A673 (cell line): ENCODE measurements at places on chromosomes 7 and 10. TPM values are rescaled to one million over a fixed set of nuclear protein-coding genes. Genes with fewer than 3 reads are reported as not detected.

DNA sequence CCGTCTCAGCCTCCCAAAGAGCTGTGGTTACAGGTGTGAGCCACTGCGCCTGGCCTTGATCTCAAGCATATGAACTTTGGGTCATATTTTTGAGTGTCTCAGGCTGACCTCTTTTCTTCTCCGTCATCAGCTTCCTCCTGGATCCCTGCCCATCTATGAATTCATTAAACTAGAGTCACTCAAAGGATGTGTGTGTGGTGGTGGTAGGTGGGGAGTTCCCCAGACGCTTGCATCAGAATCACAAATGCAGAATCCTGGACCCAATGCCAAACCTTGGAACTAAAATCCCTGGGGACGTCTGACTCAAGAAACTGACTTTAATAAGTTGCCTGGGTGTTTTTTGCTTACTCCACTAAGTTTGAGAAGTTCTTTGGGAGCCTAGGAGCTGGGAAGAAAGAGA is 6.7 kb upstream of the CREB5 start:
- H3K36me3 ChIP-seq: no peaks in the 10 kb centered on the region
- no peak overlapping the region for H3K27ac ChIP-seq
- no peak overlapping the region for H3K4me3 ChIP-seq
- DNase-seq: peak; percentile 40

The CLRN3 gene
- total RNA-seq: not detected in 2 replicates

The KNDC1 gene
- not detected in 2 replicates for total RNA-seq

DNA sequence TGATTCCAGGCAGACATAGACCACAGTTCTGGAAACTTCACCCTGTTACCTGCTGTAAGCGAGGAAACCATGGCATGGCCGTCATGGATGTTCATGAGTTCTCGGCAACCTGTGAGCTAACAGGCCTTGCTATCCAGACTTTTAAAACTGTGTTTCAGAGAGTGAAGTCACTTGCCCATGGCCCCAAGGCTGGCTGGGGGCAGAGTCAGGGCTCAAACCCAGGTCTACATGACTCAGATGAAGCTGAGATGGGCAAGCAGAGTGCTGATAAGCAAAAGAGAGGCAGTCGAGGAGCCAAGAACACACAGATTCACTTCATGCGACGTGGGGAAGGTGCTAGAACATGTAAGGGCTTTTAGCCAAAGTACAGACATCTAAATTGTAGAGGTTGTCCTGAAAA is 31.5 kb downstream of the C10orf53 start:
- H3K27ac ChIP-seq: no peak overlapping the region
- no peaks in the 10 kb centered on the region for H3K27me3 ChIP-seq
- DNase-seq: no peak
- H3K4me1 ChIP-seq: no peaks in the 10 kb centered on the region
